ENCODE measurements at places on chromosomes 7 and 10. TPM values are rescaled to one million over a fixed set of nuclear protein-coding genes. Genes with fewer than 3 reads are reported as not detected.

The PDZD7 gene
- 2.8 TPM for total RNA-seq

The LIPK gene
- not detected for total RNA-seq

The C7orf57 gene
- not detected for total RNA-seq

The SDK1 gene
- total RNA-seq = 4.8 TPM

The STEAP2 gene
- 4.7 TPM for total RNA-seq

The FOXI2 gene
- not detected for total RNA-seq

The CRCP gene
- 36.4 TPM for total RNA-seq

The GNGT1 gene
- not detected for total RNA-seq

The KLLN gene
- 0.23 TPM for total RNA-seq

The NPC1L1 gene
- total RNA-seq = 0.04 TPM

The SFXN3 gene
- total RNA-seq = 46.7 TPM

The MRPL32 gene
- total RNA-seq = 104 TPM

The MICALL2 gene
- 72.6 TPM for total RNA-seq

The ASAH2B gene
- 19.6 TPM for total RNA-seq

The FGF8 gene
- total RNA-seq = not detected

The CLDN3 gene
- 51.6 TPM for total RNA-seq

The IGF2BP3 gene
- total RNA-seq = 11.7 TPM

The PGAM2 gene
- 0.35 TPM for total RNA-seq

The SLC16A9 gene
- total RNA-seq = 12.8 TPM

The HABP2 gene
- not detected for total RNA-seq

The PTPN20 gene
- total RNA-seq = 3.9 TPM

The TMEM196 gene
- not detected for total RNA-seq

The CCDC136 gene
- total RNA-seq = 9.8 TPM

The TSPAN33 gene
- 23.7 TPM for total RNA-seq

The ARHGAP22 gene
- total RNA-seq = 14.9 TPM

The MAGI2 gene
- not detected for total RNA-seq

The WNT16 gene
- not detected for total RNA-seq

The ADCYAP1R1 gene
- not detected for total RNA-seq

The FAM180A gene
- total RNA-seq = not detected
